ENCODE measurements at places on chromosomes 1 and 21. TPM values are rescaled to one million over a fixed set of nuclear protein-coding genes. Genes with fewer than 3 reads are reported as not detected.

GRCh38 chr1:7455796-7456721 is 315.0 kb upstream of the VAMP3 start:
- no peak for DNase-seq

CDCA8 gene
- total RNA-seq = 1.0 TPM

DNA sequence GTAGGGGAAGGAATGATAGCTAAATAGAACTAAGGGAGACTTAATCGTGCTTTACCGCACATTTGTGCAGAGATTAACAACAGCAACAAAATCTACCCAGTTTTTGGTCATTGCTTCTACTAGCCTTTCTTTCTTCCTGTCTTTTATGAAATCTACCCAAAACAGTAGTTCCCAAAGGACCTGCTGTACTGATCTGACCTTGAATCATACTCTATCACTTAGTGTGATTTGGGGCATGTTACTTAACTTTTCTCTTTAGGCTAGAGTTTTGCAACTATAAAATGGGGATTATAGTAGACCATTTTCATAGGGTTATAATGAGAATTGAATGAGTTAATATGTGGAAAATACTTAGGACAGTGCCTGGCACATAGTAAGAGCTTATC is 30.5 kb upstream of the MACF1 start:
- DNase-seq = no peak

TMEM125 gene
- 17.5 TPM for total RNA-seq

DNA sequence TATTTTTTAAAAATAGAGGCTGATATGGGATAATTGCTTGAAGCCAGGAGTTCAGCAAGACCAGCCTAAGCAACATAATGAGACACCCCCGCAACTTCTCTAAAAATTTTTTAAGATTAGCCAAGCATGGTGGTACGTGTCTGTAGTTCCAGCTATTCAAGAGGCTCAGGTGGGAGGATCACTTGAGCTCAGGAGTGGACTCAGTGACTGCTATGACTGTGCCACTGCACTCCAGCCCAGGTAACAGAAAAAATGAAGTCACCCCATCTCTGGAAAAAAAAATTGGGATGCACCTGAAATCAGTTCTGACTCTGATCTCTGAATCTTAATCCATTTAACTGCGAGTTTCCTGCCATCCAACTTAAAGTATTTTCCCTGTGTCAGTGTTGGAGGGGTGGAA is 124.2 kb downstream of the MRPS6 start:
- no peak for DNase-seq

DNA sequence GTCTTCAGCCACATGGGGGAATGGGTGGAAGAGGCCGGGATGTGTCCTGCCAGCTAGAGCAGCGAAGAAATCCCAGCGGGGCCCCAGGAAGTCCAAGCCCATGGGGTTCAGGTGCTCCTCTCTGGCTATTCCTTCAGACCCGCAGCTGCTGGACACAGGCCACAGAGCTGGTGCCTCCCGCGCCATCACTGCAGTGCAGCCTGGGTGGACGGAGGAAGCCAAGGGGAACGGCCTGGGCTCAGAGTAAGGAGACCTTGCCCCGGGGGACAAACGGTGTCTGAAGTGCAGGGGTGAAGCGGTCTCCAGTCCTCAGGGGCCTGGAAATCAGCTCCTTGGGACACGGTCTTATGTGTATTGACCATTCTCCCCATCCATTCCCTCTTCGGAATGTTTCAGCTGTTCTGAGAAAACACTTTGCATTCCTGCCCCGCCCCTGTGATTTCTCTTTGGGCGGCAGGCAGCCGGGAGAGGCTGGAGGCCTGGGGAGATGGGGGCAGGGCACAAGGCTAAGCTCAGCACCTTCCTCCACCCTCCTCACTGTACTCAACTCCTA is 18.4 kb downstream of the MTHFR start:
- DNase-seq = peak; percentile 71

PDXK gene
- total RNA-seq = 210 TPM

- no peak for DNase-seq
Observed at GRCh38 chr1:23867542-23867894, 572 bp downstream of the FUCA1 start.

DNA sequence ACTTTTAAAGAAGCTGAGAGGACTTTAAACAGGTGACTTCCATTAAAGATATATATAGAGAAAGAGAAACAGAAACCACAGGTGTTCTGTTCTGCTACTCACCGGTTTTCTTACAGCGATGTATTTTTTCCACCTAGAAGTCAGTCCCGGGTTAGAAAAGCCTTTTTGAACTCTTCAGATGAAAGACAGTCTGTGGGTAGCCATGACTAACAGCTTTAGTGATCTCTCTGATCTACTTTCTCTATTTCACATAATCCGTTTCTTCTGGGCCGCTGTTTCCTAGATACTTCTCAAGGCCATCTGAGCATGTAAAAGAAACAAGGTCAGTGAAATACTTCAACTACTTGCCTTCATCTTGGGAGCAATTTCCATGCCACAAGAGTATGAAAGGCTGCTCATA is 25.1 kb downstream of the WDR64 start:
- no peak for DNase-seq

- DNase-seq = no peak
Observed at GRCh38 chr1:88421997-88422396, 262.1 kb upstream of the PKN2 start.

DNA sequence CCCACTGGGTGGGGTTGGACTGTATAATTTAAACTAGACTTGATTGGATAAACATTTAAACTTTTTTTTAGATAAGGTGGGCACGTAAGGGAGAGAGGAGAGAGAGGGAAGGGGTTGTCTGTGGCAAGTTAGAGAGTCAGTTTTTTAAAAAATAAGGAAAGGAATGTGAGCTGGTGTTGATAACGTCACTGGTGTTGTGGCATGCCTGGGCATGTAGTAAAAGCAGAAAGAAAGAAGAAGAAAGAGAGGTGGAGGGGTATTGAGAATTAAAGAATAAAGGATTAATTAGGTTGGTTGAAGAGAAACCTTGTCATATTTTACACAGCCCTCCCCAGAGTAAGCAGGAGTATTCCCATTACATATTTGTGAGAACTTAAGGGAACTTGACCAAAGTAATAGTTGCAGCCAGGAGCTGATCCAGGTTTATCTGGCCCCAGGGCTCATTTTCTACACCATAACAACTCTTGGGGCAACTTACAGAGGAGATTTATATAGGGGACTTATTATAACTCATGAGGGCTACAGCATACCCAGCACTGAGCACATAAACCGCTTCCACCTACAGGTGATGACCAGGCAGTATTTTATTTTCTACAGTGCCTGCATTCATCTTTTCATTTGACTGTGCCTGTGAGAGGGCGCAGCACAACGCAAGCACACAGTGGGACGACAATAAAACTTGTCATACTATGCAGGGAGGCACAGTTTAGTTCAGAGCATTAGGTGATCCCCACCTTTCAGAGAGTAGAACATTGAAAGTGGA is 70.2 kb downstream of the CCDC30 start:
- DNase-seq = no peak

DNA sequence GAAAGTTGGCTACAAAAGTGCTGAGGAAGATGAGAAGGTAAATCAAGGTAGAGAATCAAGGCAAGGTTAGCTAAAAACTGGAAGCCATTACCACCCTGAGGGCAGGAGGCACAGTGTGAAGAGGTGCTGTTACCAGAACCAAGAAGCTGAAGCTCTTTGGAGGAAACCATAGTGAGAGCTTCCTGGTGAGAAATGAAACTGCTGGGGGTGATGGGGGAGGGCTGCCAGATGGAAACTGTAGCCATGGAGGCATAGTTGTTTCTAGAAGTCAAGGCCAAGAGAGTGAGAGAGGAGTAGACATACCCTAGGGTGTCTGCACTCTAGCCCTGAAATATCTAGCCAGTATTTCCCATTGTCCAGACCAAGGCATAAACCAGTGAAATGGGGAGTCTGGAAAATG is 28.7 kb downstream of the IFI44 start:
- no peak for DNase-seq

C8A gene
- total RNA-seq = 0.09 TPM

DNA sequence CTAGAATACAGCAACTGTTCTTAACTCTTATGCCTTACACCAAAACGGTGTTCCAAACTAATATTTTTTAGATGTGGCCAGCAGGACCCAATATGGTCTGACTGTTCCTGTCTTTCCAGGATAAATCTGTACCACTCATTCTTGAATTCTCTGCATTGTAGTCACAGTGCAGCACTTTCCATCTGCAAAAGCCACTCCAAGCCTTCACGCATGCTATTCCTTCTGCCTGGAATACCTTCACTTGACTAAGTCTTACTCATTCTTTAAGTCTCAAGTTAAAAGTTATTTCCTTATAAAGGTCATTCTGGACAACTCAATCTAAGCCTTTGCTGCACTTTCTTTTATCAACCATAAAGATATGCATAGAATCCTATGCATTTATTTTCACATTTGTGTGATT is 1194.5 kb downstream of the PLA2G4A start:
- DNase-seq = no peak

GRCh38 chr1:62687421-62687902 is 724 bp downstream of the DOCK7 start:
- DNase-seq = peak; percentile 67

DNA sequence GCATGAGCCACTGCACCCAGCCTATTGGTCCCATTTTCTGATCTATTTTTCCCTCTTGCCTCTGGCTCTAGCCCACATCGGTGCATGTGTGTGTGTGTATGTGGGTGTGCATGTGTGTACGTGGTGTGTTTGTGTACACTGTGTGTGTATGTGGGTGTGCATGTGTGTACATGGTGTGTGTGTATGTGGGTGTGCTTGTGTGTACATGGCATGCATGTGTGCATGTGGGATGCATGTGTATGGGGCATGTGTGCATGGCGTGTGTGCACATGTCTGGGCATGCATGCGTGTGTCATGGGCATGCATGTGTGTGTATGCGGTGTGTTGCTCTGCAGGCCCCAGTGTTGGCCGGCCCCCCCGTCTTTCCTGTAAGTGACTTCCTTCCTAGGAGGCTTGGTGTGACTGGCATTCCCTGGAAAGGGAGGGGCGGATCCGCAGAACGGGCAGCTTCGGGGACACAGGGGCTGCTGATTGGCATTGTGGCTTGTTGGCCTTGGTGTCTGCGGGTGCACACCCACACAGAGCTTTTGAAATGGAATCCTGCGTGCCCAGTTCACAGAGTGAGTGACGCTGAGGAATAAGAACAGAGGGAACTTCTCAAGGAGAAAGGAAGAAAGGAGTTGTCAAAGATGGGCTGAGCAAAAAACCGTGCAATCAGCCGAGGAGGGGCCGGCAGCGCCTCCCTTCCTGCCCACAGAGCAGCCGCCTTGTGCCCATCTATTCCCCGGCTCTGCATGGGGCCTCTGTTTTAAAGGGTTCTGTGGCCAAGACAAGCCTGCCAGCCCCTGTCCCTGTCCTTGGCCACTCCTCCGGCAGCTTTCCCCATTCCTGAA is 8.0 kb downstream of the PDXK start:
- DNase-seq = no peak

- DNase-seq = no peak
Observed at GRCh38 chr1:55275941-55276341, 60.8 kb upstream of the USP24 start.

- no peak for DNase-seq
Observed at GRCh38 chr21:32887026-32887425, 115.5 kb upstream of the PAXBP1 start.

MRPS6 gene
- total RNA-seq = 52.3 TPM

- peak; percentile 79 for DNase-seq
Observed at GRCh38 chr1:39132505-39133339, 71.8 kb upstream of the MACF1 start.

KIF17 gene
- 4.9 TPM for total RNA-seq

DNA sequence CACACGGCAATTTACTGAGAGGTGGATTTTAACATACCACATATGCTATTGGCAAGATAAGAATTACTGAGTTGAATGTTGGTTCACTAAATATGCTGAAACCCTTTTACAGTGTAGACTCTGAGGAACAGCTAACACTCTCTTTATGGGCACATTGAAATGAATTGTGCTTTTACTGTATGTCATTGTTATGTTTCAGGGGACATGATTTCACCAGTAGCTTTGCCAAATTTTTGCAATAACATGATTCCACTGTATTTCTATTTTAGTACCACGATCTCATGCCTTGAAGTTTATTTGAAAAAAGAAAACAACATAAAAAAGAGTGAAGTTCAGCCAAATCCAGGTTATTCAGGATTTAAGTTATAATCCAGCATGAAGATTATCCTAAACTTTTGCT is 188.5 kb downstream of the HLX start:
- no peak for DNase-seq

INSRR gene
- total RNA-seq = 0.35 TPM

Measured in kidney (tissue), 22 donors.